ENCODE measurements at places on chromosomes 3 and 15.
A peak's percentile ranks its signal among the peaks of the same experiment; 100 is the strongest.

DNA sequence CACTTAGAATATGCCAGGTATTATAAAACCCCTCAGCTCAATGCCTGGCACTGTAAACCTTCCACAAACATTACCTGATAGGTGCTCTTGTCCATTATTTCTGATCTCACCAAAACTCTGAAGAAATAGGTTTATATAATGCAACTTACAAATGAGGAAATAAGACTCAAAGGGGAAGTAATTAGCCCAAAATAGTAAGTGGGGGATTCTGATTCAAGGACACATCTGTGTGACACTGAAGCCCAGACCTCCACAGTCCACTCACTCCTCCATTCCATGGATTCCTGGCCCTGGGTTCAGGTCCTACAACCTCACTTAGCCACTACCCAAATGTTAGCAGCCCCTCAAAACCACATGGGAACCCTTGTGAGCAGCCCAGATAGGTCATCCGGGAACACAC, 49.9 kb downstream of the TRANK1 start:
- no peak for DNase-seq

DNA sequence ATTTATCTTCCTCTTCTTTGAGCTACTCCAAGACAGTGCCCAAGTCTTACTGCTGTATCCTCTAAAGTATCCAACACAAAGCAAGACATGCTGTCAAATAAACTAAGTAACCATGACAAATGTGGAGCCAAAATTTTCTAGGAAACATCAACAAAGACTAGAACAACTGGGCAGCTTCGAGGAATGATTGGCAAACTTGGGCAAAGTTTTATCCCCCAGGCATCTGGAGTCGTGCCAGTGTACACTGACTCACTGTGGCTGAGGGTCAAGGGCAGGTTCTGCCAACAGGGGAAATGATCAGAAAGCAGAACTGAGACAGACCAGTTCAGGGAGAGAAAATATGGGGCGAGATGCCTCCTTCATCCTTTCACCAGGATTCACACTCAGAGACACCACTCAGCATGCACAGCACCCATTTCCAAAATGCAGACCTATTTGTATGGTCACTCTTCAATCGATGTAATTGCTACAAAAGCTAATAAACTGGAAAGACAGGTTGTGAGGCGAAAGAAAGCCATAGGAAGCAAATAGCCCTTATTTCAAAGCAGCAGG, 65.8 kb downstream of the MB21D2 start:
- no peak for DNase-seq

- DNase-seq = no peak
These were observed 34.1 kb upstream of the ANKRD28 start for GRCh38 chr3:15831927-15832326.

DNA sequence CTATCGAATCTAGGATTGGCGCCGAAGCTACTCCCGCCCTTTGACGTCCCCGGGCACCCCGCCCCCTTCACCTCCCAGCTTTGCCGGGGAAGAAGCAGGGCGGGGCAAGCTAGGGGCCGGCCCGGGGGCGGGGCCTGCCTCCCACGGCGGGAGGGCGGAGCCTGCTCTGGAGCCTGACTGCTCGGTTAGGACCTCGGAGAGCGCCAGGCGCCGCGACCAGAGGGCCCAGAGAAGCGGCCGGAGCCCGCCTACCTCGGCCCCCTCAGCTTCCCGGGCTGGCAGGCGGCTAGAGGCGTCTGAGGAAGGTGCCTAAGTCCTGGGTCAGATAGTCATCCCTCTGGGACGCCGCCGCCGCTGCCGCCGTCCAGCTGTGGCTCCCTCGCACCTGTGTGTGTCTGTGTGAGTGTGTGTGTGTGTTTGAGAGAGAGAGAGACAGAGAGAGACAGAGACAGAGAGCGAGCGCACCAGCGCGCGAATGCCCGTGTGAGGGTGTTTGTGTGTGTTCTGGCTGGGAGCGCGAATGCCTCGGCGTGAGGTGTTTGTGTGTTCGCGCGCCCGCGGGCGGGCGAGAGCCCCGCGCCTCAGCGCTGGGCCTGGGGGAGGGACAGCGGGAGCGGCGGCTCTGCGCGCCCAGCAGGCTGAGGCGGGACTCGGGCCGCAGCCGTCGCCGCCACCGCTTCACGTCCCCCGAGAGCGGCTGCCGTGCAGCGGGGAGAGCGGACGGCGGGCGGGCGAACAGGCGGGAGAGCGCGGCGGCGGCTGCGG, at the start of gene STXBP5L:
STXBP5L (plus strand) TSS at position 176 of the 765 bp plus-strand sequence. CDS start 1,374 bp downstream, outside the sequence.
- DNase-seq = no peak

DNA sequence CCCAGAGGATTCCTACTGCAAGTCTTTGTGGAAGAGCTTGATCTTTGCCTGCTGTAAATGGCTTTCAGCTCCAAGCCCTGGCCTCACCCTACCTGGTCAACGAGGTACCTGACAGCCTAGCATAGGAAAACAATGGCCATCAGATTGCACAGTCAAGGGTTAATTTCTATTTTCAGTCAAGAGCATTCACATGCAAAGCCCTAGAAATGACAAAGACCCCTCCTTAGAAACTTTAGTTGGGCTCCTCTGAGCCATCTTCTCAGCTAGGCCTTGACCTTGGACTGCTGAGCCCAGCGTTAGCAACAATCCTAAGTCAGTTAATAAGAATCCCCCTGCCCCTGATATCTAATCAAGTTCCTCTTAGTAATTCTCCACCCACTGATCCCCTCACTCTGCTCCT, 18.5 kb downstream of the MESD start:
- no peak for DNase-seq

DNA sequence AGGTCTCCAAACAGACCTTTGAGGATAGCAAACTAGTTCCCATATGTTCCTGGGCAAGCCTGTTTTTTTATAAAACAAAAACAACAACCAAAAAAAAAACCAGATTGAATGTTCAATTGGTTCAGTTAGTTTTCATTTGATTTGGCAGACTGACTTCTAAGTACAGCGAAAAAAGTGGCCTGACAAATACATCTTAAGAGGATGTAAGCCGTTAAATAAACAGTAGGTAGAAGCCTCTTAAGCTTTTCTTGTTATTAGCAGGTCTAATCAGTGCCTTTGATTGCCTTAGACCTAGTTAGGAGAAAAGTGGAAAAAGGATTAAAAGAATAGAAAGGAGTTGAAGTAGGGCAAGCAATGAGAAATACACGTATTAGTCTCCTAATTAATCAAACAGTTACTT, 13.2 kb downstream of the TSC22D2 start:
- peak; percentile 43 for DNase-seq

- no peak for DNase-seq
These were observed 18.8 kb downstream of the PPP1R2 start for GRCh38 chr3:195524171-195524896.
